ENCODE measurements at places on chromosomes 1 and 21. TPM values are rescaled to one million over a fixed set of nuclear protein-coding genes. Genes with fewer than 3 reads are reported as not detected.

C1orf87 gene
- total RNA-seq: 0.44 TPM

ICOSLG gene
- total RNA-seq: 3.9 TPM

DNA sequence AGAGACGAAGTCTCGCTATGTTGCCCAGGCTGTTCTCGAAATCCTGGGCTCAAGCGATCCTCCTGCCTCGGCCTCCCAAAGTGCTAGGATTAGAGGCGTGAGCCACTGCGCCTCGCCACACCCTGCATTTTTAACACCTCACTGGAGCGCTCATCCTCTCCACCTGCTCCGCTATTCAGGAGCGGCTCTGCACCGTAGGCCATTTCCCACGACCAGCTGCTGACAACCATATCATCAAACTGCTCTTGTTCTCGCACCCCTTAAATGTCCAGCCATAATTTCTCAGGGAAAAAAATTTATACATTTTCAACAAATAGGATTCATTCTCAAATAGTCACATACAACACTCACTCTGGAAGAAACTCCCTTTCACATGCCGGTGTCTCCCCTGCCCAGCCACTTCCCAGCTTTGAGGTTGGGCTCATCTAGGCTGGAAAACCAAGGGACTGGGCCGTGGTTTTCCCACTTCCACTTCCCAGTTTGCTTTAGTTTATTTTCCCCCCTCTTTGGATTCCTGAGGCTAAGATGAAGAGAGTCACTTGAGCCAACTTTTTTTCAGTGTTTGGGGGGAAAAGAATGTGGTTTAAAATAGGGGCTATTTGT, 639 bp upstream of the IPO9 start:
- H3K4me3 ChIP-seq: no peak overlapping the region
- no peak overlapping the region for H3K27ac ChIP-seq
- H3K36me3 ChIP-seq: no peaks in the 10 kb centered on the region
- no peaks in the 10 kb centered on the region for H3K27me3 ChIP-seq
- H3K4me1 ChIP-seq: peaks cover 37% of the 10 kb centered on the region
- DNase-seq: no peak

- no peak overlapping the region for H3K4me3 ChIP-seq
- H3K36me3 ChIP-seq: no peaks in the 10 kb centered on the region
- no peaks in the 10 kb centered on the region for H3K4me1 ChIP-seq
- no peaks in the 10 kb centered on the region for H3K27me3 ChIP-seq
- no peak for DNase-seq
- H3K27ac ChIP-seq: no peak overlapping the region
Observed at GRCh38 chr1:200731654-200732332, 6.9 kb upstream of the CAMSAP2 start.

GRCh38 chr1:50268049-50268448, 155.2 kb downstream of the DMRTA2 start:
- no peaks in the 10 kb centered on the region for H3K36me3 ChIP-seq
- peaks cover 4% of the 10 kb centered on the region for H3K4me1 ChIP-seq
- no peak overlapping the region for H3K27ac ChIP-seq
- no peaks in the 10 kb centered on the region for H3K27me3 ChIP-seq
- no peak overlapping the region for H3K4me3 ChIP-seq

NLRP3 gene
- total RNA-seq: 6.6 TPM

Measured in left lung (tissue), 14 donors.